ENCODE measurements at places on chromosomes 4 and X.

DNA sequence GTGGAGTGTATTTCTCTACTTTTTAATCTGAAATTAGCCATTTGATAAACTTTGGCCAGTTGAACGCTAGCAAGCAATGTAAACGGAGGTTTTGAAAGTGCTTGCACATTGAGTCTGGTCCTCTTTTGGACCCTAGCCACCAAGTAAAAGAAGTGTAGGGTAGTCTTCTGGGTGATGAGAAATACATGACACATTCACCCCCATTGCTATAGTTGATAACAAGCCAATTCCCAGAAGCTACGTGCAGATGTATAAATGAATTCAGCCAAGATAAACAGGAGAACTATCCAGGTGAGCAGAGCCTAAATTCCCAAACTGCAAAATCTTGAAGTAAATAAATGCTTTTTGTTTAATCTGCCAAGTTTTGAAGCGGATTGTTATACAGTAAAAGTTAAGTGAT lies 965.4 kb upstream of the GRIA3 start:
- no peak for DNase-seq

DNA sequence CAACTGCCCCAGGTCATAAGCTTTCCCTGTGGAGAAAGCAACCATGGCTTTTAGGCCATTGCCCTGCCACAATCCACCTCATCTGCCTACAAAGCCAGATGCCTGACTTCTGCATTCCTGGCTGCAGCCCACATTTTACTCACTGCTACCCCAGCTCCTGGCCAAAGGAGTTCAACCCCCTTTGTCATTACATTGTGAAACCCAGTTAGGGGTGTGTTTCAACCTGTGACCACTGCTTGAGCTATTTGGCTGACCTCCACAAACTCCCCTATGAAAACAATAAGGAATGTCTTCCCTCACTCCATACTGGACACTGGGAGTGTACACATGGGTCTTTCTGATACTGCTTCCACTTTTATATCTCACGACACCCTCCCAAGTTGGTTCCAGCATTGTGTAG lies 589.2 kb downstream of the SH3BGRL start:
- DNase-seq, result no peak

- no peak for DNase-seq
Observed at GRCh38 chrX:86137071-86137470, 11.2 kb upstream of the DACH2 start.

DNA sequence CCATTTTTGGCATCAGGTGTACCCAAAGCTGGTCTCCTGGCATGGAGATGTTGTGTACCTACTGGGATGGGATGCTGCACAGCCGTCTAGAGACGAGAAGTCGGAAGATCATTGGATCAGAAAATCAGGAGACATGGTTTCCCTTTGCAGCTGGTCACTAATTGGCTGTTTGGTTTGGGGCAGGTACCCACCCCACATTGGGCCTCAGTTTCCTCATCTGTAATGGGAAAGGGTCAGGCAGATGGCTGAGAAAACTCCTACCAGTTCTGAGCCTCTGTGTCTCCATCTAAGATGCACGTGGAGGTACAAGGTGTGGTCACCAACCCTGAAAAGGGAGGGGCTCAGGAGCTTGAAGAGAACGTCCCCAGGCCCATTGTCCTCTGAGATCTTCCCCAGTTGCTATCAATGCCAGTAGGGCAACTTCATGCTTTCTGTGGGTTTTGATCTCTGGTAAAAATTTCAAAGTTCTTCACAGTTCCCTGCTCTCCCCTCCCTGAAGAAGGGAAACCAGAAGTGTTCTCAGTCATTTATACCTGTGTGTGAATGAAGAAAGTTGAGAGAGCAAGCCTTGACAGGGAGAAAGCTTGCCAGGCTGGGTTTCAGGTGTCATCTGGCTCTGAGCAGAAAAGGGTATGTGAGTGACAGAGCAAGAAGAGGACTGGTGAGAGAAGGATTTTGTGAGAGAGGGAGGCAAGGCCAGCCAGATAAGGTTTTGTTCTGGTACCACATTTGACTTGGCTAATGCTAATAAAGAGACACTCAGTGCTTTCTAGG lies 15.1 kb downstream of the TSC22D3 start:
- DNase-seq, result no peak

DNA sequence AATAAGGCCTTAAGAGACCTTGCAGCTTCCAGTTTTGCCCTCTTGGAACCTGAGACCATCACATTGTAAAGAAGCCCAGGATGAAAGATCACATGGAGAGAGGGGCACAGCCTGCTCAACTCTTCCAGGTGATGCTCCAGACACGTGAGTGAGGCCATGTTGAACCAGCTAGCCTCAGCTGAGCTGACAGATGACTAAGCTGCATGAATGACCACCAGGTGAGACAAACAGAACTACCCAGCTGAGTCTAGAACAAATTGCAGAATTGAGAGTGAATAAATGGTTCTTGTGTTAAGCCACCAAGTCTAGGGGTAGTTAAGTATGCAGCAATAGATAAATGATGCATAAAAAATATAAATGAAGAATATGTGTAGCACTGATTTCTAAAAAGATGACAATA lies 16.8 kb upstream of the GPR82 start:
- DNase-seq, result no peak

DNA sequence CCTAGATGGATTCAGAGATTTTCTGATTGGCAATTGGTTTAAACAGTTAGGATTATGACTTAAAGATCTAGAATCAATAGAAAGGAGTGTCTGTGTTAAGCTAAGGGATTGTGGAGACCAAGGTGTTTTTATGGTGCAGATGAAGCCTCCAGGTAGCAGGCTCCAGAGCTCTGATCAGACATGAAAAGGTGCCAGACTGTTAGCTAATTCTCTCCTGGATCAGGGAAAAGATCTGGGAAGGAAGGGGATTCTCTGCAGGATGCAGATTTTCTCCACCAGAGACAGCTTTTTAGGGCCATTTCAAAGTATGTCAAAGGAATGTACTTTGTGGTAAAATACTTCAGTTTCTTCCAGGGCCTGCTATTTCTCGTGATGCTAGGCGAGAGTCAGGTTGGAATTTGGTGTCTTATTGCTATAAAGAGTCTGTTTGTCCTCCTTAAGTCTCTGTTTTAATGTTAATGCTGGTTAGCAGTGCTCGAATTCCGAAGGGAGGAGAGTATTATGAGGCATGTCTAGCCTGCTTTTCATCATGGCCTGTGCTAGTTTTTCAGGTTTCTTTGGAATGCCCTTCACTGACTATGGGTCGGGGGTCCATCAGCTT lies 12.0 kb upstream of the GPR78 start:
- DNase-seq, result no peak

- DNase-seq, result no peak
Observed at GRCh38 chr4:7808181-7808580, 131.5 kb downstream of the AFAP1 start.

DNA sequence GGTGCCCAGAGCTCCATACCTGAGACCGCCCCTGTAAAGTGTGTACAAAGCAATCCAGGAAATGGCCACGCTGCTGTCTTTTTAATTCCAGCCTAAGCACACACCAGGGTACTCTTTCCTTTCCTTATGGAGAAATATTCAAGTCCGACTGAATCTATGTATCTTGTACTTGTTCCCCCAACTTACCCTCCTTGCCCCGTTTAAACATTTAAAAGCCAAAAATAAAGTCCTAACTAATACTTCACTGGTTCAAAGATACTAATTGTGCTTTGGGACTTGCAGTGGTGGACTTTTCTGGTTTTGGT lies 731 bp upstream of the AMMECR1 start:
- no peak for DNase-seq

All from T-helper 1 cell (primary cell).